ENCODE measurements at places on chromosomes 1 and 21.

DNA sequence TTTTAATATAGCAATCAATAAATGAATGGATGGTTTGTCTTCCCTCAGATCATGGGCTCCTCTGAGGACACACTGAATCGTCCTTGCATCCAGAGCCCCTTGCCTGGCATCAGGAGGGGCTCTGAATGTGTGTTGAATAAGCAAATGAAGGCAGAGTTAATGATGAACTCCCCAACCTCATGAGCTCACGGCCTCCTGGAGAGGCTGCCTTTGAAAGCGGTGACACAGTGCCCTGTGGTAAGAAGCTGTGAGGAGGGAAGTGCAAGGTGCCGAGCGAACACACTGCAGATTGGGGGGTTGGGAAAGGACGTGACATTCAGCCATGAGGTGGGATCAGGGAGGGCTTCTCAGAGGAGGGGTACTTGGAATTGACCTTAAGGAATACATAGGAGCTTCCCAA, 3.2 kb upstream of the PARS2 start:
- DNase-seq, result no peak

DNA sequence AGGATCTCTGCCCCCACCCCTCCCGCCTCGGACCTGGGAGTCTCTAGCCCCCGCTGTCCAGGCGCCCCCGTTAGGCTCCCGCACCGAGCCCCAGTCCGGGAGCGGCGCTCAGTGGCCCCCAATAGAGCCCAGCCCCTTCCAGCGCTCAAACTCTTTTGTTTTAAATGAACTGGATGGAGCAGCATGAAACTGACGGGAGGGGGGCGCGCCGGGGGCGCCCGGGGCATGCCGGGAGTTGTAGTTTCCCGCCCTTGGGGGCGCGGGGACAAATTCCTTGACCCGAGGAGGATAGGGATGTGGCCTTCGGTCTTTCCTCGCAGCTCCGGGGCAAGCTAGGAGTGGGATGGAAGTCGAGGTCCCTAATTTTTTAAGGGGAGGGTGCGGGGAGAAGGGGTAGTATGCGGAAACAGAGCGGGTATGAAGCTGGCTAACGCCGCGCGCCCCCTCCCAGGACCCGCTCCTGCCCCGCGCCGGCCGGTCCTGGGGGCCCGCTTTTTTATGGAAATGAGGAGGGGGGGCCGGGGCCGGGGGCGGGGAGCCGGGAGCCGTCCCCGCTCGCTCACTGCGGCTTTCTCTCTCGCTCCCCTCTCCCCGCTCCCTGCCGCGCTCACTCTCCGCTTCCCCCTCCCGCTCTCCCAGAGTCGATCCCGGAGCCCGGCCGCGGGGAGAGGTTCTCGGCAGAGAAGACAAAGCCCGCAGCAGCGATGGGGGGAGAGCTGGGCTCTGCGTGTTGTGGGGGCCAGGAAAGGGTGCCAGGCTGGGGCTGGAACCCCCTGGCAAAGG, at the start of gene MEX3A:
Gene MEX3A (minus strand): TSS at position 157 of the 783 bp plus-strand sequence. CDS start 467 bp downstream, outside the sequence.
- peak; percentile 92 for DNase-seq

DNA sequence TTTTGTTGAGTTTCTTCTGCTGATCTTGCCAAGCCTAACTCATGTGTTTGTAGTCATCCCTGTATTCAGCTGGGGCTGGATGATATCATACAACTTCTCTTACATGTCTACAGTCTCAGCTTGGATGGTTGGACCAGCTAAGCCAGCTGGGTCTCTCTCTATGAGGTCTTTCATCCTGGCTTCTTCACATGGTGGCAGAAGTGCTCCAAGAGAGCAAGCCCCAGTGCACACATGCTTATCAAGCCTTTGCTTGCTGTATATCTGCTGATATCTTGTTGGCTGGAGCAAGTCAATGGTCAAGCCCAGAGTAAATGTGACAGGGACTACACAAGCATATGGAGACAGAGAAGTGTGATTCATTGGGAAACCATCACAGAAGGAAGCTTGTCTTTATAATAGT, 29.2 kb upstream of the SLC44A5 start:
- DNase-seq, result no peak

DNA sequence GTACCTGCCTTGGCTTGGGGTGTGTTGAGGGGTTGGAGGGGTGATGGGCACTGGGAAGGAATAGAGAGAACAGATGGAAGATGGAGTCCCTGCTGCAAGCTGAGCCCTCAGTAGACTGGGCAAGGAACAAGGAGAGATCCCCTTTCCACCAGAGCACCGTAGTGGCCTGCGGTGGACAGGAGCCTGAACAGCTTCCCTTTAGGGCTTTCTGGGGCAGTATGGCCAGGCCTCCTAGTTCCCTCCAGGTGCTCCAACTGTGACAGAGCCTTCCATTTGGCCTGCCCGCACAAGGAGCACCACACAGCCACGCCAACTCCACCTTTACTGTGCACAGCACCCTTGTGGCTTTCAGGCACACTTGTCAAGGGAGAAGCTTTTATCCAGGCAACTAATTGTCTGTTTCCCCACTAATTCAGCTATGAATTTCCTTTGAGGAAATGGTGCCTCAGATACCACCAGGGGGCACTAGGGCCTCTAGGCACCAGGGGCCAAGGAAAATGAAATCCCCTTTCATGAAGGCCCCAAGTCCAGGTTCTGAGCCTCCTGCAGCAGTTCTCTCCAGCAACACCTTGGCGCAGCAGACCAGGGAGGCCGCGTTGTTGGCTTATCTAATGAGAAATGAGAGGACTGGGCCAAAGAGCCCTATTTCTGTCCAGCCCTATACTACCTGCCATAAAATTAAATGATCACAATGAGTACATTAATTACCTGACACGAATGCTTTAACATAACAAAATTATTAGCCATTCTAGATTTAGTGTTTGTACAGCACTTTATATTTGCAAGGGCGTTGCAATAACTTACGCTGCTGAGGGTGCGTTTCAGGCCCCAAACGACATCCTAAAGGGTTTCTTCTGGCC, 23.1 kb upstream of the ERI3 start:
- peak; percentile 77 for DNase-seq

DNA sequence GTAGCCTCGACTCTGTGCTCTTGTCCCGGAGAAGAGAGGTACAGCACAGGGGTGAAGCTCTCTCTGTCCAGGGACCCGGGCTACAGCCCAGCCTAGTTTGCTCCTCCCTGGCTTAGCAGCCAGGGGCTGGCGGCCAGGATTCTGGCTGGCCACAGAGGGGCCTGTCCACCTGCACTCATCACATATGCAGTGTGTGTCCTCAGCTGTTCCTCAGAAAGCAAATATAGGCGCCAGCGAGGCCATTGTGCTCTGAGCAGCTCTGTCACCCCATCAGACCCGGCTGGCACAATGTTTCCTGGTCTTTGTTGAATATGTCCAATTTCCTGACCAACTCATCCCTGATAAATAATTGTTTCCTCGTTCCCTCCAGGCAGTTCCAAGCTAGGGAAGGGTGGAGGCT, 28.5 kb downstream of the KCND3 start:
- no peak for DNase-seq

GRCh38 chr1:229117664-229118300, 153.1 kb upstream of the RAB4A start:
- no peak for DNase-seq

DNA sequence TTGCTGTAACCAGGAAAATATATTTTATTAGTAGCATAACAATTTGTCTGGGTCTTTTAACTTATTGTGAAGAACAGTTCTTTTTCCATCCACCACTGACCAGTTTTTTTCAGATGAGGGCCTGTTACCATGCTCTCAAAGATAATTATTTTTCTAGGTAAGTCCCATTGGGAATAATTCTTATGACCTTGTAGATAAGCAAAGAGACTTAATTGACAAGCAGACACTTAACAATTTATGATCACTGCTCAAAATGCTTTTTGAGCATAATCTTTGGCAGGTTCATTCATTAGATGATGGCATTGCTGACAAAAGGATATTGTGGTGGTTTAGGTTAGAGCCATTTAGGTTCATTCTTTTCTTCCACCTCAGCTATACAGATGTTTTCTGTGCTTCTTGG, 6.6 kb downstream of the SNX27 start:
- DNase-seq, result no peak

DNA sequence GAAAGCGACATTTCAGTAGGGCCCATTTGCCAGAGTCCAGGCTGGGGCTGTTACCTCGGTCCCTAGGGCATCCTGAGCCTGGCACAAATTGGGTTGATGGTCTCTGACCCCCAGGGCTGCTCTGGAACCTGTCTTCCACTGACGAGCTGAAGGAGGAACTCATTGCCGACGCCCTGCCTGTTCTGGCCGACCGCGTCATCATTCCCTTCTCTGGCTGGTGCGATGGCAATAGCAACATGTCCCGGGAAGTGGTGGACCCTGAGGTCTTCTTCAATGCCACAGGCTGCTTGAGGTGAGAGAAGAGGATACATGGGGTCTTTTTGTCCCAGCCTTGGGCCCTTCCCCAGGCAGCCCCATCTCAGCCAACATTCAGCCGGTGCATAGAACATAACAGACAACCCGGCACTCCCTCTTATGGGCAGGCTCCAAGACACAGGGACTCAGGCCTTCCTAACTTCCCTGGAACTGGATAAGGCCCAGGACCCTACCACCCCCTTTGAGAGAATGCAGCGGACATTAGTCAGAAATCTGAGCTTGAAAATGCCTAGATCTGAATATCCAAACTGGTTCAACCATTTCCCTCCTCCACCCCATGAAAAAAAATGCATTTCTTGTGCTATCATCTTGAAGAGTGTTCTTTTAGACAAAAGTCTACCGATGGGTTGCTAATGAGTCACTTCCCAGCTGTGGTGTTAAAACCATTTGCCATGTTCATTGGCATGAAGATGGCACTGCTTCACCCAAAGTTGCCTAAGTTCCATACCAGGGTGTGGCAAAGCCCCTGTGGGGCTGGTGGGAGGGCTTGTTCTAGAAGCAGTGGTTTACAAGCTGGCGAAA, 35.4 kb downstream of the PKP1 start:
- DNase-seq, result no peak

DNA sequence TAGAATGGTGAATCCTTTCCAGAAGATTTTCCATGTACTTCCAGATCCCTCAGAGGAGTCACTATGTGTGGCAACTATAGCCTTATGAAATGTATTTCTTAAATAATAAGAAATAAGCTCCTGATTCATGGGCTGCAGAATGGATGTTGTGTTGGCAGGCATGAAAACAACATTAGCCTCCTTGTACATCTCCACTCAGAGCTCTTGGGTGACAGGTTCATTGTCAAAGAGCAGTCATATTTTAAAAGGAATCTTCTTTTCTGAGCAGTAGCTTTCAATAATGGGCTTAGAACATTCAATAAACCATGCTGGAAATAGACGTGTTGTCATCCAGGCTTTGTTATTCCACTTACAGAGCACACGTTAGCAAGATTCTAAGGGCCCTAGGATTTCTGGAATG, 96.6 kb downstream of the CDC7 start:
- no peak for DNase-seq

- no peak for DNase-seq
Observed at GRCh38 chr1:162541619-162542141, 19.8 kb upstream of the UAP1 start.

- no peak for DNase-seq
Observed at GRCh38 chr1:54007613-54008012, 10.4 kb downstream of the LDLRAD1 start.

- DNase-seq, result no peak
Observed at GRCh38 chr1:98164509-98164908, 243.7 kb upstream of the DPYD start.

Data from H1 (cell line).